ENCODE measurements at places on chromosomes 1 and 21. TPM values are rescaled to one million over a fixed set of nuclear protein-coding genes. Genes with fewer than 3 reads are reported as not detected.
A peak's percentile ranks its signal among the peaks of the same experiment; 100 is the strongest.

The CRYBG2 gene
- total RNA-seq, result 16.1 TPM

The KLHL21 gene
- 82.5 TPM for total RNA-seq

The LCE2A gene
- total RNA-seq, result not detected

The SLC1A7 gene
- 0.23 TPM for total RNA-seq

The PCBP3 gene
- 2.4 TPM for total RNA-seq

The RTCA gene
- total RNA-seq, result 41.7 TPM

The TCEA3 gene
- 23.6 TPM for total RNA-seq

The CR1L gene
- not detected for total RNA-seq

The ARHGEF19 gene
- total RNA-seq, result 28.1 TPM

The CGN gene
- total RNA-seq, result 20.1 TPM

DNA sequence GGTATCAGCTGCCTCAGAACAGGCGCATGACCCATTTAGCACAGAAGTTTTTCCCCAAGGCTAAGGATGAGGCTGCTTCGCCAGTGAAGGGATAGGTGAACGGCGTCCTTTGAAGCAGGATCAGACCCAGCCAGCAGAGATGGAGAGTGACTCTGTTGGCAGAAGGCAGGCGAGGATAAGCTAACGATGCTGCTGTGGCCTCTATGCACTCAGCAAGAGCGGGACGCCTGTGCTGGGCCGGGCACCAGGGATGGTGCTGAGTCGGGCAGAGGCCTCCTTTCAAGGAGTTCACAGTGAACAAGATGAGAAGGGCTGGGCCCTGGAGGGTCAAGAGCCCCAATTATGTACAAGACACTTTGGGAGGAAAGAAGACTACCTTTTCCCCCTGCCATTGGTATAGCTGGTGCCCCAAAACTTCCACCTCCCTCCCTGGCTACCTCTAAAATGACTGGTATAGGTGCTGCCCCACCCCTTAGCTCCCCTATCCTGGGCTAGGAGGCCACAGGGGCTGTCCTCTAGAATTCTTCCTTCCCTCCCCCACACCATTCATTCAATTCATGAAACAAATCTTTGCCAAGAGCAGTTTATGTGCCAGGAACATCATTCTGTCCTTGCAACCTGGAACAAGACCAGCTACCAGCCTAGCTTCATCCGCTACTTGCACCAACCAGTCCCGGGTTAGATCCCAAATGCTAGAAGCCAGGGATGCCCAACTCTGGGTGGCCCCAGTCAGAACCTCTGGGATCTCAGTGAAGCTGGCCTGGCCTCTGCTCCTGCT, 7.5 kb downstream of the XKR8 start:
- no peak for DNase-seq
- H3K4me1 ChIP-seq, result peaks cover 46% of the 10 kb centered on the region
- peak overlapping the region; percentile 96 for H3K27ac ChIP-seq
- H3K4me3 ChIP-seq, result no peak overlapping the region

- peaks cover 5% of the 10 kb centered on the region for H3K27me3 ChIP-seq
- H3K36me3 ChIP-seq, result peaks cover 16% of the 10 kb centered on the region
- H3K27ac ChIP-seq, result peak overlapping the region; percentile 42
- H3K4me3 ChIP-seq, result peak overlapping the region; percentile 97
- H3K4me1 ChIP-seq, result peaks cover 21% of the 10 kb centered on the region
- peak; percentile 26 for DNase-seq
Measured at GRCh38 chr1:220272841-220273090, 513 bp upstream of the RAB3GAP2 start.

- H3K27me3 ChIP-seq, result no peaks in the 10 kb centered on the region
- H3K36me3 ChIP-seq, result peaks cover 47% of the 10 kb centered on the region
- H3K4me1 ChIP-seq, result no peaks in the 10 kb centered on the region
- H3K27ac ChIP-seq, result no peak overlapping the region
- no peak for DNase-seq
Measured at GRCh38 chr1:44338136-44338535, 16.9 kb downstream of the ERI3 start.

- H3K36me3 ChIP-seq, result no peaks in the 10 kb centered on the region
- DNase-seq, result no peak
- no peaks in the 10 kb centered on the region for H3K27me3 ChIP-seq
- no peak overlapping the region for H3K27ac ChIP-seq
Measured at GRCh38 chr1:221509575-221510355, 232.1 kb downstream of the DUSP10 start.

DNA sequence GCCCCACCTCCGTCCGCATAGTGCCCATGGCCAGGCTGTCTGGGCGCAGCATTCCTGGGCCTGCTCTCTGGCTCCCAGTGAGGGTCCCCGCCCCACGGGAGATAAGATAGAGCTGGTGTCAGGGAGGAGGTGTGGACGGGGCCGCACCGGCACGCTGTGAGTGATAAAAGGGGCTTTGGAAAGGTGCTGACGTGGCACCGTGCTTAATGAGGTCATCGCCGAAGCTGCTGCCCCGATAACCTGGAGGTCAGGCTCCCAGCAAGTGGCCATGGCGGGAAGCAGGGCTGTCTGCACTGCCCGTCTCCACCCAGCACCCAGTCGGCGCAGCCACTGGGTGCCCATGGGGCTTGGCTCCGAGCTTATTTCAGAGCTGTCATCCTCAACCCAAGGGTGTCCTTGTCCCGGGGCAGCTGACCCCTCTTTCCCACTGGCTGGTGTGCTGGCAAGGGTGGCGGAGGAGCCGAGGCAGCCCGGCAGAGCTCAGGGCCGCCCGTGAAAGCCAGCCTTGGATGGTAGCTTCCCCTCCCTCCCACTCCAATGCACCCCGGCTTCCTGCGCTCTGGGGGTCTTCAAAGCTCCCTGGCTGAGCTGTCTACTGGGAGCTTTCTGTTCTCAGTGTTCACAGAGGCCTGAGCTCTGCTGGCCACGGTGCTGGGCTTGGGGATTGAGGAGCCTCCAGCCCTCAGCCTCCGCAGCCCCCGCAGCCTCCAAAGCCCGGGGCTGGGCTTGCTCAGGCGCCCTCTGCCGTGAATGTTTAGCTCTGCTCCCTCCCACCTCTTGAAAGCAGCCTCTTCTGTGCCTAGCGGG, 105.1 kb upstream of the ARHGEF16 start:
- no peaks in the 10 kb centered on the region for H3K36me3 ChIP-seq
- peak; percentile 13 for DNase-seq
- peaks cover 88% of the 10 kb centered on the region for H3K27me3 ChIP-seq
- no peak overlapping the region for H3K4me3 ChIP-seq
- no peak overlapping the region for H3K27ac ChIP-seq

DNA sequence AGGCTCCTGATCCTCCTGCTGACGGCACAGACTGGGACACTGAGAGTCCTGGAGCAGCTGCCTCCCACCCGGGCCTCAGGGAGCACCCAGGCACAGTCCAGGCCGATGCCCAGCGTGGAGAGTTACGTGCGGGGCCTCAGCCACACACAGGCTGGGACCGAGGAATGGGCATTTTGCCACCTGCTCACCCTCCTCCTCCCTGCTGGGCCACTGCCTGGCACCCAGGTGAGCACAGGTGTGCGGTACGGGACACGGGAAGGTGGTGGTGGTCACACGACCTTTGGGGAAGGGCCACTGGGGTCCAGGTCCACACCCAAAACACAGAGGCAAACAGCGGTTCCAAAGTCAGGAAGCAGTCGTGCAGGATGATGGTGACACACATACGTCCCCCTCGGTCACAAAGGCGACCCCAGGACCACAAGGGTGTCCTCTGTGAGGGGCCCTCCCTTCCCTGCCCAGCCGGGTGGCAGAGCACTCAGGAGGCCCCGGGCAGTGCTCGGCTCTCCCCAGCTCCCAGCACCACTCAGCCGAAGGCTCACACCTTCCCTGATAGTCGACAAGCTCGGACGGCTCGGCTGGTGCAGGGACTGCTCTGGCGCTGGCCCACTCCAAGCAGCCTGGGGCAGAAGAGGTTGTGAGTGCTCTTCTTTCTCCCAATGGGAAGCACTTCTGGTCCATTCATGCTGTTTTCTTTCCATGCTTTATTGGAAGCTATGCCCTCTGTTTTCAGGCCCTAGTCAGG, 14.3 kb downstream of the MORN1 start:
- no peak for DNase-seq
- no peaks in the 10 kb centered on the region for H3K27me3 ChIP-seq
- H3K27ac ChIP-seq, result no peak overlapping the region
- no peaks in the 10 kb centered on the region for H3K36me3 ChIP-seq
- peaks cover 12% of the 10 kb centered on the region for H3K4me1 ChIP-seq
- H3K4me3 ChIP-seq, result no peak overlapping the region

GRCh38 chr1:19453741-19454201, 31.6 kb downstream of the CAPZB start:
- no peaks in the 10 kb centered on the region for H3K36me3 ChIP-seq
- H3K27me3 ChIP-seq, result no peaks in the 10 kb centered on the region
- no peak overlapping the region for H3K4me3 ChIP-seq

DNA sequence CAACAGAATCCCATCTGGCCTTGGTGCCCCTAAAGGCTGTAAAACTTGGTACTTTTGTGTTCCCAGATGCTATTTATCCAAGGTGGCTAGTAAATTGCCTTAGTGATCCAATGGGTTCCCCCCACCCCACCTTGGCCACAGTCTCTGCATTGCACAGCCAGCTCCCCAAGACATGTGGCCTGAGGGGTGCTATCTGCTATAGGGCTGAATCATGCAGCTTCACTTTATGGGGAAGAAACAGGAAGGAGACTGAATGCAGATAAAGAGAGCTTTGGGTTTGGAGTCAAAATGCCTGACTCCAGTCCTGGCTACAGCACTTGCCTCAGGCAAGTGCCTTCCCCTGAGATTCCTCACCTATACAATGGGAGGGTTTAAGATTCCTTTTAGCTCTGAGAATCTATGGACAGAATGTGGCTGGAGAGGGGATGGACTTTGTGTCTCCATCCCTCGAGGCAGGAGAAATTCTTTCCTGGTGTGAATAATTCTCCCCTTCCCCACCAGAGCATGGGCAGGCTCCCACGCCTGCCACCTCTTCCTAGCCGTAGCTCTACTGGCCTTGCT, 6.5 kb downstream of the RHEX start:
- no peak overlapping the region for H3K27ac ChIP-seq
- no peaks in the 10 kb centered on the region for H3K36me3 ChIP-seq
- H3K4me1 ChIP-seq, result no peaks in the 10 kb centered on the region
- peaks cover 20% of the 10 kb centered on the region for H3K27me3 ChIP-seq
- H3K4me3 ChIP-seq, result no peak overlapping the region
- DNase-seq, result no peak

- no peak within 1 kb of the TSS for H3K27ac ChIP-seq
- peak; percentile 79 for DNase-seq
- no peaks in the 10 kb centered on the region for H3K27me3 ChIP-seq
- peak within 1 kb of the TSS; percentile 85 for H3K4me3 ChIP-seq
- no peaks in the 10 kb centered on the region for H3K36me3 ChIP-seq
Measured at GRCh38 chr1:52927212-52928014, at the start of gene SCP2. SCP2 (plus strand) TSS chr1:52927276; CDS start chr1:52927397, 121 bp downstream.

DNA sequence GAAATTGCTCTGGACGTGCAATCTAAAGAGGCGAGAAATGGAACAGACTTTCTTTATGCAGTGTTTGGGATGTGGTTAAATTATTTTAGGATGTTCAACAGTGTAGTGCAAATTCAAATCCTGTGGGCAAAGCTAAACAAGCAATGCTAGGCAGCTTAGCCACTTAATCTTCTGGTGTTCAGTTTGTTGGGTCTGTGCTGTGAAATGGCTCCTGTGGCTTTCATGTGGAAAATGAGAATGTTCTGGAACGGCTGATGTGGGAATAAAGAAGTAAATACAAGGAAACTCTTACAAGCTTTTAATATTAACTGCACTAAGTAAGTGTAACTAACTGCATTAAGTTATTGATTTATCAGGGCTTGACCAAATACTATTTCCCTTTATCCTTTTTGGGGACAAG, 766.6 kb downstream of the ADGRL2 start:
- no peaks in the 10 kb centered on the region for H3K4me1 ChIP-seq
- no peaks in the 10 kb centered on the region for H3K36me3 ChIP-seq
- no peak for DNase-seq
- H3K4me3 ChIP-seq, result no peak overlapping the region
- no peaks in the 10 kb centered on the region for H3K27me3 ChIP-seq

DNA sequence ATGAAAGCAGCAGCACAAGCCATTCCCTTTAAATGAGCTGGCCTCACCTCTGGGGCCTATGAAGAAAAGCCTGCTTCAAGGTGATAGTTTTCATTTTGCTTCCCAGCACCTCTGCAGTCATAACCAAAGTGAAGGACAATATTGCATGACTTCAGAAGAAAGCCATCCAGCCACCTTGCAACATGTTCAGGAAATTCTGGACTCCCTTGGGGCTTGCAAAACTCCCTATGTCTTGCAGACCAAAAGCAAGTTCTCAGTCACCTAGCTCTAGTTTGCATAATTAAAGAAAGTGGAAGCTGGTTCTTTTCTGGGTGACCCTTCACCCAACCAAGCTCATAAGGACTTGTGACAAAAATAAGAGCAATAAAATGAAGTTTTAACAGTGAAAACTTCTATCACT, 87.6 kb downstream of the GFI1 start:
- no peaks in the 10 kb centered on the region for H3K4me1 ChIP-seq
- no peak overlapping the region for H3K4me3 ChIP-seq
- no peak overlapping the region for H3K27ac ChIP-seq
- no peaks in the 10 kb centered on the region for H3K36me3 ChIP-seq
- DNase-seq, result no peak
